ENCODE measurements at places on chromosomes 7 and 10. TPM values are rescaled to one million over a fixed set of nuclear protein-coding genes. Genes with fewer than 3 reads are reported as not detected.

- DNase-seq = no peak
- no peak overlapping the region for H3K27ac ChIP-seq
- no peaks in the 10 kb centered on the region for H3K4me1 ChIP-seq
- H3K36me3 ChIP-seq = no peaks in the 10 kb centered on the region
- peaks cover 2% of the 10 kb centered on the region for H3K27me3 ChIP-seq
- no peak overlapping the region for H3K4me3 ChIP-seq
These were observed 83.9 kb downstream of the BAMBI start for GRCh38 chr10:28761084-28761846.

Gene CD36
- total RNA-seq = not detected

DNA sequence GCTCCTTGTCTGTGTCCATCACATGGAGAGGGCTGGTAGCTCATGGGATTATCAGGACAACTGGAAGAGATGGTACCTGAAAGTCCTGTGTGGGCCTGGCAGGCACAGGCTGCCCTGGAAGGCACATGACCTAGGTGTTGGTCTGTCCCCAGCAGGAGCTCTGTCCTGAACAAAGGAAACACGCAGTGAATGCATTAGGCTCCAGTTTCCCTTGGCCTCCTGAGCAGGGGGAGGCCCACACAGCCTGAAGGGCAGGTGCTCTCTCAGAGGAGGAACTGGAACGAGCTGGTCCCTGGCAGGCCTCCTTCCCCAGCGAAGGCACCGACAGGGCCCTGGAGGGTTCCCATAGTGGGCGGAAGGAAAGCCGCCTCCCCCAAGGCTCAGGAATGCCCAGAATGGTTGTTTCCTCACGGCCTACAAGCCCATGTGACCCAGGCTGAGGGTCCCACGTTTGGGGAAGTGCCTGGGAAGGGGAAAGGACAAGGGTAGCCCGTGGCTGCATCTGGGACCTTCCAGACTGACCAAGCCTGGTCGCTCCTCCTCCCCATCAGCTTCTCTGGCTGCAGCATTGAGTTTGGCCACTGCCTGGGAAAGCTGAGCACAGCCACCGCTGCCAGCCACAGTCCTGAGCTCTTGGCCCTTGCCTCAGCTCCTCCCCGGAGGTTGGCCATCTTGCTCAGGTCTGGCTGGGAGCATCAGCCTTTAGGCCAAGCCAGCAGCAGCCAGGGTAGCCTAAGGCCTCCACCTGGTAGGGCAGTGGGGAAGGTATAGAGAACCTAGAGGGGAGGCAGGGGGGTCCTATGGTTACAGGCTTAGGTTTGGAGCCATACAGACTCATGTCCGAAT lies 21.8 kb downstream of the CXCL12 start:
- no peaks in the 10 kb centered on the region for H3K27me3 ChIP-seq
- H3K4me1 ChIP-seq = no peaks in the 10 kb centered on the region
- H3K27ac ChIP-seq = no peak overlapping the region
- H3K36me3 ChIP-seq = no peaks in the 10 kb centered on the region
- no peak overlapping the region for H3K4me3 ChIP-seq
- no peak for DNase-seq

DNA sequence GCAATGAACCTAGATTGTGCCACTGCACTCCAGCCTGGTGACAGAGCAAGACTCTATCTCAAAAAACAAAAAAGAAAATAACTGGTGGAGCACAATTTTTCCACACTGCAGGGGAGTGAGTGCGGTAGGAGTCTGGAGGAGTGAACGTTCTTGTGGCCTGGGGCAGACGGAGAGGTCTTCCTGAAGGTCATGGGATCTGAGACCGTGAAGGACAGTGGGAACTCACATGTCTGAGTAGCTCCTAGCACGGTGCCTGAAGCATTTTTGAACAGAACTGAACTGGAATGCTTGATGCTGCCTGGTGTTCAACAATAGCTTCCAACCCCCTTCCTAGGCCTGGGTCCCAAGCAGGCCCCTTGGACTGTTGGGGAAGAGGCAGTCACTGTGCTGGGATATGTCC lies 84.3 kb upstream of the PODXL start:
- H3K27ac ChIP-seq = no peak overlapping the region
- peaks cover 2% of the 10 kb centered on the region for H3K27me3 ChIP-seq
- no peak overlapping the region for H3K4me3 ChIP-seq

Gene CCNY
- 58.8 TPM for total RNA-seq

DNA sequence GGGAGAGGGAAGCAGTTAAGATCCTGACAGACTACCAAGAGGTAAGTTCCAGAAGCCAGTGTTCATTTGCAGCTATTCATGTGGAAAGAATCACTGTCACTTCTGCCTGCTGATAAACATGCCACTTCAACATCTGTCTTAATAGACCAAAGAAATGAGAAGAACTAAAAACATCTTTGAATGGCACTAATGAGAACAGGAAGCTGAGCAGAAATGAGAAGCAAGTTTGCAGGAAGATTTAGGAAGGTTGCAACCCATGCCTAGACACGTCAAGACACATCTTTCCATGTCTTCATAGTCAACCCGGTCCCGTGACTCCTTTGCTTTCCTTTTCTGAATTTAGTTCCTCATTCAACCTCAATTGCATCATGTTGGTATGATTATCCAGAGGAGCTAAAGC lies 180.0 kb downstream of the PDE1C start:
- H3K27me3 ChIP-seq = no peaks in the 10 kb centered on the region
- H3K36me3 ChIP-seq = no peaks in the 10 kb centered on the region
- H3K4me1 ChIP-seq = no peaks in the 10 kb centered on the region
- no peak for DNase-seq

- no peaks in the 10 kb centered on the region for H3K36me3 ChIP-seq
- H3K27ac ChIP-seq = no peak overlapping the region
- H3K4me1 ChIP-seq = peaks cover 4% of the 10 kb centered on the region
- H3K27me3 ChIP-seq = peaks cover 1% of the 10 kb centered on the region
- DNase-seq = no peak
These were observed 16.2 kb downstream of the LDB3 start for GRCh38 chr10:86684331-86685097.

DNA sequence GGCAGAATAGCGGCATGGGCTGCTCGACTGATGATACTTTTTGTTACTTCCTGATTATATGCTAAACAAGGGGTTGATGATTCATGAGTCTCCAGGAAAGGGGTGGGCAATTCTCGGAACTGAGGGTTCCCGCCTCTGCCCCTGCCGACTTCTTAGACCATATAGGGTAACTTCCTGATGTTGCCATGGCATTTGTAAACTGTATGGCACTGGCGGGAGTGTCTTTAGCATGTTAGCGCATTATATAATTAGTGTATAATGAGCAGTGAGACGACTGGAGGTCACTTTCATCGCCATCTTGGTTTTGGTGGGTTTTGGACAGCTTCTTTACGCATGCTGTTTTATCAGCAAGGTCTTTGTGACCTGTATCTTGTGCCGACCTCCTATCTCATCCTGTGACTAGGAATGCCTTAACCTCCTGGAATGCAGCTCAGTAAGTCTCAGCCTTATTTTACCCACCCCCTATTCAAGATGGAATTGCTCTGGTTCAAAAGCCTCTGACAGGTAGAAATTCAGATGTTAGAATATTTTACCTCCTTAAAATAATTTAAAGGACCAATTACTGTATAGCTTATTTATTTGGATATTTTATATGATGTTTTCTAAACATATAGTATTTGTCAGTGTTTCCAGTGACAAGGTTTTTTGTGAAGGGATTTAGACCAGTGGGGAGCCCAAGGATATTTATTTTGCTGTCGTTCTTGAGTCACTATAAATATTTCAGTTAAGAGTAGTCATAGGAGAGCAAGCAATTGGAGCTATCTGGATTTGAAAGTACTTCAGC lies 90.1 kb upstream of the PIK3CG start:
- DNase-seq = no peak
- no peaks in the 10 kb centered on the region for H3K27me3 ChIP-seq
- H3K36me3 ChIP-seq = no peaks in the 10 kb centered on the region
- peak overlapping the region; percentile 45 for H3K27ac ChIP-seq
- no peak overlapping the region for H3K4me3 ChIP-seq

Gene FAM25C
- not detected for total RNA-seq

DNA sequence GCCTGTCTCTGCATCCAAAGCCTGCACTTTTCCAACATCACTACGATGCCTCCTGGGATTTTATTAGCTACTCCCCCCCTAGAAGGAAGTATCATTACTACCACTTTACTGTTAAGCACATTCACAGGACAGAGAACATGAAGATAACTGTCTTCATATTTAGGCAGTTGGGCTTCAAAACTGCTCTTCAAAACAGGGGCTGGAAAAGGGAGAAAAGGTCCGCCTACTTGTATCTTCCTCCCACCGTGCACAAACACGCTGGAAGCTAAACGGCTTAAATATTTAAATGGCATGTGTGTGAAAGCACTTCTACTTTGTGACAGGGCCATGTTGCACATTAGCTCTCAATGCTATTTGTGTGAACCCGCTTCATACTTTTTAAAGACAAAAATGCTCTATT lies 999 bp downstream of the ITIH5 start:
- H3K27ac ChIP-seq = no peak overlapping the region
- no peak for DNase-seq
- peaks cover 5% of the 10 kb centered on the region for H3K4me1 ChIP-seq
- peak overlapping the region; percentile 54 for H3K4me3 ChIP-seq
- H3K36me3 ChIP-seq = no peaks in the 10 kb centered on the region

GRCh38 chr10:43746906-43747305 lies 98.2 kb upstream of the ZNF32 start:
- H3K4me3 ChIP-seq = no peak overlapping the region
- no peak for DNase-seq
- H3K27ac ChIP-seq = no peak overlapping the region
- peaks cover 4% of the 10 kb centered on the region for H3K27me3 ChIP-seq

DNA sequence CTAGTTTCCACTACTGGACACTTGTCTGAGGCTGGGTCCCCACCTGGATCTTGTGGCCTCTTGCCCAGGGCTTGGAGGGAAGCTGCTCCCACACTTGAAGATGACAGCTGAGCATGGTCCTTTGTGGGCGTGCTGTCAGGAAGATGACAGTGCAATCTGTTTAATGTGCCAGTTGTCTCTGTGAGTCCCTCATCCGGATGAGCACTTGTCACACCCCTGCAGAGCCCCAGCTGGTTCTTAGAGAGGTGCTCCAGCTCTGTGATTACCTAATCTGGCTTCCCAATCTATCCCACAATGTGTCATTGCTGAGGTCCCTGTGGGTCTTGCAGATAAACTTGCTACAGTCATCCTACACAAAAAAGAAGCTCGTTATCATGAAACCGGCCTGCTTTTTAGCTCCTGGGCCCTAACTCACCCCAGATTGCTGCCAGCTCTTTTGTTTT lies 34.8 kb upstream of the CCSER2 start:
- peaks cover 26% of the 10 kb centered on the region for H3K4me1 ChIP-seq
- H3K36me3 ChIP-seq = no peaks in the 10 kb centered on the region
- peak; percentile 72 for DNase-seq
- H3K4me3 ChIP-seq = no peak overlapping the region
- H3K27me3 ChIP-seq = peaks cover 23% of the 10 kb centered on the region
- H3K27ac ChIP-seq = peak overlapping the region; percentile 43

DNA sequence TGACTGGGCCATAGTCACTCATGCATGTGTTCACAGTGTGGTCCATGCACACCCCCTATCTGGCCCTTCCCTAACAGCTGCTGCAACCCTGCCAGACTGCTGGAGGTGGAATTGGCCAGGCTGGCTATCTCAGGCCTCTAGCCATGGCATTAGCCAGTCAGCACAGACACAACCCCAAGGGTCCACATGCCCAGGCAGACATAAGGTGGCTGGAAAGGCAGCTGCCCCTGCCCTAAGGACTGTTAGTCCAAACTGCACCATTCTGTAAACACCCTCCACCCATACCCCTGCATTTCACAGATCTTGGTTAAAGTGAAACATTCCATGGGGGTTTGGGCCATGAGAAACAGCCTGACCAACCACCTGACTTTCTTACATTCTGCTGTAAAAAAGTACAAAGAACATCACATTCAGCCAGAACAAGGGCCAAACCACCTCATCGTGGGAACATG lies 137.4 kb upstream of the KCNMA1 start:
- no peaks in the 10 kb centered on the region for H3K4me1 ChIP-seq
- no peaks in the 10 kb centered on the region for H3K36me3 ChIP-seq
- H3K27ac ChIP-seq = no peak overlapping the region
- no peak overlapping the region for H3K4me3 ChIP-seq

Gene SNCG
- 0.44 TPM for total RNA-seq

DNA sequence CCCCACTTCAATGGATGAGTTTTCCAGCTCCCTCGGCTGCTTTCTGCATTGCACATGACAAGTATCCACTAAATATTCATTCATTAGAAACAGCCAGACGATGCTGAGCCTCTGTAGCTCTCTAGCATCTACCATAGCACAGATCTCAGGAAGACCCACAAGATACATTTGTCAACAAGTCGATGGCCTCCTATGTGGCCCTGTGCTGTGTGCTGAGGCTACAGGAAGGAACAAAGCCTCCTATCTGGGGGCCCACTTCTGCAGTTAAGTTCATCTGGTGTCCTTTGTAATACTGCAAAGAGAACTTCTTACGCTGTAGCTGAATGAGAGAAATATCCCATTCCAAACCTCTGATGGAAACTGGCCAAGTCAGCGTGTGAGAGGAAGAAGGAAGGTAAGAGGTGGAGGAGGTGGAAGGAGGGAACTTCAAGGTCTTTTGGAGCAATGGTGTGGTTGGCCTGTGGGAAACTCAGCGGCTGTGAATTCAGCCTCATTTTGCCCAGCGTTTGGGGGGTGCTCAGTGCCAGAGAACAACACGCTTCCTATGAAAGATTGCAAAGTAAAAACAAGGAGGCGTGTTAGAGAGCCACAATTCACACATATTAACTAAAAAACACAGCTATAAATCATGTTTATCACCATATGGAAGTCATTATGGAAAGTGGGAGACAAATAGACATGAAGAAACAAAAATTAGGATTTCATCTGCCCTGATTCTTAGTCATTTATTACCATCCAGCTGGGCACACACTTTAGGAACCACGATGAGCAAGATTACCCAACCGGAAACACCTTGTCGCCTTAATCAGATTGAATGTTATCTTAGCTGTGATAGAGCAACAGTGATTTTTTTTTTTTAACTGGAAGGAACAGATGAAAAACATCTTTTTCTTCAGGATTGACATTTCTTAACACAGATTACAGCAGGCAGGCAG lies 62.2 kb upstream of the USP6NL start:
- peaks cover 2% of the 10 kb centered on the region for H3K4me1 ChIP-seq
- no peak overlapping the region for H3K4me3 ChIP-seq
- DNase-seq = no peak
- no peaks in the 10 kb centered on the region for H3K36me3 ChIP-seq
- no peak overlapping the region for H3K27ac ChIP-seq

DNA sequence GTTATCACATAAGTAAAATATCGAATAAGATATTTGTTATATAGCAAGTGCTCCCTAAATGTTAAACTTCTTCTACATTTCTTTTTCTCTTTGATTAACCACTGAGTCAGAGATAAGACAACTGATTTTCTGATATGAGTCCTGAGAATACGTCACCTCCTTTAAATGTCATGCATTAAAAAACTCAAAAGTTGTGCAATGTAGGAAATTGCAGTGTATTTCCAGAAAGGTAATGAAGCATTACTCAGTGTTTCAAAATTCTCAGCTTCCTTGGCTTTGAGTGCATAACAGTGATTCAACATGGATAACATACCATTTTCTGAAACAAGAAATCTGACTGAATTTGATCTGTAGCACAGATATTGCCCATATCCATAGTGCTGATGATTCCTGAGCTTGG lies 155.8 kb downstream of the BMPER start:
- H3K36me3 ChIP-seq = no peaks in the 10 kb centered on the region
- no peaks in the 10 kb centered on the region for H3K27me3 ChIP-seq
- no peaks in the 10 kb centered on the region for H3K4me1 ChIP-seq
- no peak overlapping the region for H3K27ac ChIP-seq
- DNase-seq = no peak

Measured in activated CD4-positive, alpha-beta T cell treated with anti-CD3 and anti-CD28 coated beads, Interleukin-2, amount 10 ng/mL, durations not matched to agents 24 days and 14 days (primary cell).